Adrenal gland (tissue), 19 donors: ENCODE measurements at places on chromosomes 12 and 14.

- DNase-seq = no peak
Measured at GRCh38 chr14:74382231-74382630, 34.0 kb downstream of the VRTN start.

DNA sequence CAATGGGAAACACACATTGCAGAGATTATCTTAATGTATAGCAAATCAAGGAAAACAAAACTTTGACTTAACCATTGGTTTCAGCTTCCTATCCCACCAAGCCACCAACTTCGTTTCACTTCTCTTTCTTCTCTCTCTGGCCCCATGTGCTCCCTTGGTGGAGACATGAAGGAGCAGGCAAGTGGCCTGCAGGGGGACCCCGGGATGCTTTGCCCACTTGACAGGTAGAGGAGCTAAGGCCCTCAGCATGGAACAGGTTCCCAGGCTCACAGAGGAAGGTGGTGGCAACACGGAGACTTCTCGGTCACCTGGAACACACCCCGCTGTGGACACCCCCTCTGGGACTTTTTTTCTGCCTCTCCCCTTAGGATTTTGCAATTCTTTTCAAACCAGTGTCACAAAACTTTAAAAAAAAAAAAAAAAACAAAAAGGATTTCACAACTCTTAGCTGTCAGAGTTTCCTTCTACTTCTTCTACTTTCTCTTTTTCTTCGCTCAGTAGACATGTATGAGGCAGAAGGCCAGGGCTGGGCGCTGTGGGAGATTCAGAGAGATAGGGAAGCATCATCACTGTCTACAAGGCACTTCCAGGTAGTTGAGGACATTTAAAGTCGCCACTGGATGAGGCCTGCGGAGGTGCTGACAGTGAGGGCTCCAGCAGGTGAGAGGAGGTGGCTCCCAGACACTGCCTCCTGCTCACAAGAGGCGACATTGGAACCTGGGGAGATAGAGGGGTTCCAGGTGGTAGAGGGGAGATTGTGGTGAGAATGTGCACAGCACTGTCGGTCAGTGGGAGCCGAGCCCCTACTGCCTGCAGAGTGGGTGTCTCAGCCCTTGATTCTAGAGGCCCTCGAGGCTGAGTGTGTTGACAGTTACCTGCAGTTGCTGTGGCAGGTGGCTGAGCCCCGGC, 119.6 kb downstream of the GCH1 start:
- no peak for DNase-seq

DNA sequence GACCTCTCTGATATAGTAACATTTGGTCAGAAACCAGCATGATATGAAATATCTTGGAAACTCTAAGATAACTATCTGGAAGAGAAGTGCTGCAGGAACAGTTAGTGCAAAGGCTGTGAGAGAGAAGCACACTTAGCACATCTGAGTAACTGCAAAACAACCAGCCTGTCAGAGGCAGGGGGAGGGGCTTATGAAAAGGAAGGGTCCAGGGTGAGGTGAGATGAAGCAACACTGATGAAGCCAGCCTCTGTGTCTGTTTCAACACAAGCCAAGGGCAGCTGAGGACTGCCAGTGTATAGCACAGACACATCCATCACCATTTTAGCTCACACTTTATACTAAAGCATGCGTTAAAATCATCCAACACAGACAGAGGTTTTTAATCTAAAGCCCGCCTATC, 37.4 kb upstream of the OVCH1 start:
- DNase-seq = no peak

DNA sequence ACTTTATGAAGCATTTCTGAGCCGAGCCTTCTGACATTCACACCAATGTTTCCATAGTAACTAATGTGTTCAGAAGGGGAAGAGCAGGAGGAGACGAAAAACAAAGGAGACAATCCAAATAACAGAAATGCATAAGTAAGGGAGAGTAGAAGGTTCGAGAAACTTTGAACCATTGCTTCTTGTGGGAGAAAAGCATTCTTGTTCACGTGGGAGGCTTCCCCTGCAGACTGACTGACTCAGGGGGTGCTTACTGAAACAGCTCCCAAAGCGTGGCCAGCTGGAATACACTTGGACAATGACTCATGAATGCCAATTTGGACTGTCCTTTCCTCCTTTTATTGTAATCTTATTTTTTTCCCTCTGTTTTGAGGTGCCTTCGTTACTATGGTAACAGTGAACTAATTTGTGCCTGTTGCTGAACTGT, 73.9 kb downstream of the NEDD1 start:
- DNase-seq = no peak

DNA sequence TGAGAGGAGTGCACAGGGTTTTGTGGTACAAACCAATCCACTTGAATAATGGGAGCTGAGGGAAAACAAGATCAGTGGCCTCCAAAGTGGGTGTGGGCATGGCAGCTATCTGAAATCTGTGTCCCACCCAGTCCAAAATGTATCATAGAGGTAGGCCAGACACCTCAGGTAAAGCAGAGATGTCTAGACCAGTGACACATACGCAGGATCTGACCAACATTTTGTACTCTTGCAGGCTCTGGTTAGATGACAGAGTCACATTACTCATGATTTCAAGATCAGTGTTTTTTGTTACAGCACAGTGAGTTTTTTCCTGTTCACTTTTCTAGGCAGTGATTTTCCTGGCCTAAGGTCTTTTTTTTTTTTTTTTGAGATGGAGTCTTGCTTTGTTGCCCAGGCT, 211.8 kb downstream of the PCNX1 start:
- DNase-seq = no peak

DNA sequence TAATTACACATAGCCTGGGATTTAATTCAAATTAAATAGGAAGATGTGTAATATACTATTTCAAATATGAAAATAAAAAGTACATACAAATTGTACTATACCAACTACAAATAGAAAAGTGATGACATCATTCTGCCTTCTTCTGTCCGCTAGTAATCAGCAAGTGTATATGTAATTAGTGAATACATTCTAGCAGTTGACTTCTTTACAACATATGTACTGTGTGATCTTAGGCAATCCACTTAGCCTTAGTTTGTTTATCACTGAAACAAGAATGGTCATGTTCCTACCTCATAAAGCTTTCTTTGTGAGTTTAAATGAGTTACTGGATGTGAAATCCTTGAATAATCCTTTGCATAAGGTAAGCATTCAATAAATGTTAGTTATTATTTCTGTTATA, 7.8 kb upstream of the LUM start:
- DNase-seq = no peak

- DNase-seq = no peak
Measured at GRCh38 chr14:32986791-32987540, 48.3 kb downstream of the NPAS3 start.

- no peak for DNase-seq
Measured at GRCh38 chr14:36094963-36095362, 81.6 kb downstream of the PTCSC3 start.

- DNase-seq = no peak
Measured at GRCh38 chr12:65051218-65051617, 69.9 kb downstream of the WIF1 start.

GRCh38 chr14:54450535-54450934, 9.4 kb upstream of the CNIH1 start:
- no peak for DNase-seq

GRCh38 chr14:35333797-35334743, 41.9 kb downstream of the PSMA6 start:
- no peak for DNase-seq

DNA sequence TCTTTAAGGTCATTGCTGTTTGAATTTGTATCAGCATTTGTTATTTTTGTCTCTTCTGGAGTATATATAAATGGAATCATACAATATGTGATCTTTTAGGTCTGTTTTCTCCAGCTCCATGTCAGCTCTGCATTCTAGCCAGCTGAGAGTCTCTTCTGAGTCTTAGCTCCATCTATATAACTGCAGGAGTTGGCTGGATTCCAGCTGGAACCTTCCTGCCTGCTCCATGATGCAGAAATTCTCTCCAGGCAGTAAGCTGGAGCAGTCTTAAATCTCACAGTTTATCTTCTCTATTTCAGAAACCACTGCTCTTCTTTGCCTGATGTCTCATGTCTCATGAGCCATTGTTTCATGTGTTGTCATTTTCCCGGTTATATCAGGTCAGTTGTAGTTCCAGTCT, 827.6 kb downstream of the NRXN3 start:
- DNase-seq = no peak

GRCh38 chr12:22312336-22312735, 22.2 kb downstream of the ST8SIA1 start:
- DNase-seq = no peak

DNA sequence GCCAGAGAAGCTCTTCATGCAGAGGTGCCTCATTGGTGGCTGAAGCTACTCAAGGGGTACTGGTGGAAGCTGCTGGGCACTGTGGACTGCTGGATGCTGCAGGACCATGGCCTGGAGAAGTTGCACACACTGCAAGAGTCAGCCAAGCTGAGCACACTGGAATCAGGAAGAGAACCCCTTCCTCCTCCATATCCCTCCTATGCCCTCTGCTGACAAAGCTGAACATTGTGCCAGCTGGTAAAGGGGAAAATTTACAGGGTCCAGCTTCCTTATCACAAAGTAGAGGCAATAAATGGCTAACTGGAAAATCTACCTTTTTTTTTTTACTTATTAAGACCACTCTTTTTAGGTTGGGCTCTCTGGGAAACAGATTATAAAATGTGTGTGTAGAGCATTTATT, 6.5 kb downstream of the CCDC175 start:
- DNase-seq = no peak
